ENCODE measurements at places on chromosomes 16 and 17. TPM values are rescaled to one million over a fixed set of nuclear protein-coding genes. Genes with fewer than 3 reads are reported as not detected.

DNA sequence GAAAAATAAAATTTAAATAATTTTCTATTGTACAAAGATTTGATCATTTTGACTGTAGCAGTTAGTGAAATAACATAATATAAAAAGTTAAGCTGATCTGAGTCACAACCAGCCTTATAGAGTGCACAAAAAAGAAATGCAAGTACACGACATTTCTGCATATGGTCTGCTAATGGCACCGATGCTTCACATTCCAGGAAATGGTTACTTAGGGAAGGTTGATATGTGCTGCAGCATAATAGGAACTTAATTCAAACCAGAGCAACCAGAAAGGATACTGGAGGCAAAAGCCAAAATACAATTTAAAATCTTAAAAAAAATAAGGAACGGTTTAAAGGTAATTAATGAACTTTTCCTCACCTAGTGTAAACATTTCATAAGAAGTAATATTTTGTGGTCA is 10.0 kb upstream of the CFDP1 start:
- no peak for DNase-seq

SRRM2 gene
- total RNA-seq = 505 TPM

- peak; percentile 33 for DNase-seq
Observed at GRCh38 chr16:68434624-68435210, 13.6 kb downstream of the SMPD3 start.

ENPP7 gene
- 0.26 TPM for total RNA-seq

- DNase-seq = no peak
Observed at GRCh38 chr17:7782240-7782639, 51.8 kb upstream of the KDM6B start.

GAS2L2 gene
- 1.2 TPM for total RNA-seq

GRCh38 chr16:57732714-57733113 is 2.9 kb upstream of the KATNB1 start:
- peak; percentile 37 for DNase-seq

- DNase-seq = peak; percentile 75
Observed at GRCh38 chr17:18027280-18027679, 11.7 kb downstream of the ATPAF2 start.

DNA sequence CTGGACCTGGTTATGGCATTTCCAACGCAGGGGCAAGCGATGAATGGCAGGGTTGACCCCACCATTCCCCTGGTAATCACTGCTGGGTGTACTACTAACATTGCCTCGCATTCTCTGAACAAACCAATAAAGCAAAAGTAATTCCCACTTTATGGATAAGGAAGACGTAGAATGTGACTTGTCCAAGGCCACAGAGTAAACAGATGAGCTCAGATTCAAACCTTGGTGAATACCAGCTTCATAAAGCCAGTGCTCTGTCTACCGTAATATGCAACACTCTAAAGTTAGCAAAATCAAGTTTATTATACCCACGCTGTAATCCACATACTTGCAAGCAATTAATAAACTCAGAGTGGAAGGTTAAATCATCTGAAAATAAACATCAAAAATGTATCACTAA is 59.6 kb downstream of the ANKFY1 start:
- DNase-seq = no peak

GRCh38 chr16:72566174-72566573 is 394.2 kb upstream of the PMFBP1 start:
- DNase-seq = no peak

GRCh38 chr17:76153640-76154039 is 12.6 kb upstream of the FOXJ1 start:
- DNase-seq = no peak

- DNase-seq = no peak
Observed at GRCh38 chr17:40022961-40023541, 7.8 kb downstream of the CSF3 start.

SSTR5 gene
- total RNA-seq = not detected

DNA sequence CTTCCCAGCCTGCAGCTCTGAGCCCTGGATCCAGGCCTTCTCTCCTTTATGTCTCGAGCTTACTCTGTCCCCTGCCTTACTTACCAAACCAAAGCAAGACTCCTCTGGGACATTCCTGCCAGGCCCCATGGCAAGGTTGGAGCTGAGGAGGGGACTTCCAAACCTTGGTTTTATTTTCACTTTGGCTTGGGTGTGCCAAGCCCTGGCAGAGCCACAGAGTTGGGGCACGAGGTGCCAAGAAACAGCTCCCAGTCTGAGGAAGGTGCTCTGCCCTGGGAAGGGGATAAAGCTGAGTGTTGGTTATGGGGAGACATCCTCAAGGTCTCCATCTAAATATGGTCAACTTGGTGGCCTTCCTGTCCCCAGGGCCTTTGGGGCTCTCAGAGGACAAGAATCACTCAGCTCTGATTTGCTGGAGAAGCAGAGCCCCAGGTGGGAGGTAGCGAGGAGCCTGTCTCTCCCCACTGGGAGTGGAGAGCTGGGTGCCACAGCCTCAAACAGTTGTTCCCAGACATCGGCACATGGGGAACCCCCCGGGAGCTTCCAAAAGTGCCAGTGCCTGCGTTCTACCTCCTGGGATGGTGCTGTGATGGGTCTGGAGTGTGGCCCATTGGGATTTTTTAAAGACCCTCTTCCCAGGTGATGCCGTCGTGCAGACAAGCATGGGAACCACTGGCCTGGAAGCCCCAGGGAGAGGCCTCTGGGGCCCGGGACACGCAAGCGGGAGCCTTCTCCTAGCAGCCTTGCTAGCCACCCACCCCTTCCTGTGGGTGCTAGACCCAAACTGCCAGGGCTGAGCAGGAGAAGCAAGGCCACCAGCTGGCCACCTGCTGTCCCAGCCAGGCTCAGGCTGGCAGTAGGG is 10.3 kb downstream of the NLRC5 start:
- DNase-seq = peak; percentile 72

GRAP gene
- total RNA-seq = 5.9 TPM

SLC16A11 gene
- total RNA-seq = 0.84 TPM

CACNG1 gene
- not detected for total RNA-seq

GRCh38 chr17:5675625-5676421 is 91.5 kb upstream of the NLRP1 start:
- no peak for DNase-seq

GRCh38 chr17:6303664-6304063 is 131.3 kb downstream of the AIPL1 start:
- DNase-seq = no peak

DNA sequence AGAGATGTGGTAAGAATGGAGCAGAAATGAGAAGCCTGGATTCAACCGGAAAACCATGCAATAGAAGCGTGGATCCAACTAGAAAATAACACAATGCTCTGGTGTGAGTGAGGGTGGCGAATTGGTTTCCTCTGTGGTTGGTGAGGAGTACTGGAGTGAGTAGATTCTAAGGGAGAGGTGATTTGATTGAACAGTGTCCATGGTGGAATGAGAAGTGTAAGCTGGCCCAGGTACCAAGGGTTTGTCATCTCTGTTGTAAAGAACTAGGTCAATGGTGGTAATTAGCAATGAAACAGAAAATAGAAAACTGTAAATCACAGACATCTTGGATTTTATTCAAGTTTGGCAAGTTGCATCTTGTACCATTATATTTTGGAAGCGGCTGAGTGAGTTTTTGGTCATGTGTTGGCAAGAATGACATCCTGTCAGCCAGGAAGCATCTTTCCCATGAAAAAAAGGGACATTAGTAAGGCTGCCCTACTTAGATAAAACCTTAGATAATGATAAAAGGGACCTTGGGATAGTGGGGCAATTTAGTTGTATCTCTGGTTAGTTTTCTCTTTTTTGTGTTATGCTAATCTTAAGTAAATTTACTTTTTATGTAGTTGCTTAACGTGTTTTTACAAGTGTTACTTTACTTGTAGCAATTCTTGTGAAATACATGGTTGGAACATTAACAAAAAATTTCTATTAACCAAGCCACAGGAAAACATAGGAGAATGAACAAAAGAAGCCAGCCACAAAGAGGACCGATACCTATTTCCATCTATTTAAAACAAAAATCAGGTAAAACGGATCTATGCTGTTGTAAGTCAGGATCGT is 20.9 kb downstream of the HSD17B2 start:
- DNase-seq = no peak

GRCh38 chr17:63928172-63928666 is 3.9 kb downstream of the CD79B start:
- no peak for DNase-seq

ITGB3 gene
- total RNA-seq = 17.9 TPM

- DNase-seq = no peak
Observed at GRCh38 chr17:29615048-29615385, 7.7 kb downstream of the CORO6 start.

GRCh38 chr17:51006601-51007000 is 114.1 kb downstream of the SPAG9 start:
- no peak for DNase-seq

PRSS36 gene
- 9.8 TPM for total RNA-seq

GRCh38 chr17:14361945-14362508 is 61.1 kb downstream of the HS3ST3B1 start:
- DNase-seq = no peak

DNA sequence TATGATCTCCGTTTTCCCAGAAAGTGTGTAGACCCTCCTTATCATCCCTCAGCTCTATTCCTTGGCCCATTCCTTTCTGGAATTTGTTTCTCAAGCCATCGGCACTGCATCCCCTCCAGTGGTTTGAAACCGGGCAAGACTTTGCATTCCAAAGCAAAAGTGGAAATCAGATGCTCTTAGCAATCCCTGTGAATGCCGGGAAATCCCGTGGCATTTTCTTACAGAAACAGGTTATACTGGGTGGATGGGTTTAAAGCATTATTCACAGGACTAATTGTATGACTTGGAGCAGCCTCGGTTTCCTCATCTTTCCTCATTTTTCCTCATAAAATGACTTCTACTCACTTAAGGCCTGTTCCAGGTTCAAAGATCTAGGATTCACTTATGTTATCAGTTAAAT is 52.0 kb downstream of the MAP2K6 start:
- no peak for DNase-seq

PLEKHH3 gene
- 16.8 TPM for total RNA-seq

NOG gene
- total RNA-seq = 0.74 TPM

GRCh38 chr17:64783556-64784352 is 121.6 kb upstream of the SMURF2 start:
- peak; percentile 85 for DNase-seq

GRCh38 chr17:8894202-8894671 is 26.8 kb upstream of the PIK3R6 start:
- DNase-seq = peak; percentile 69

DNA sequence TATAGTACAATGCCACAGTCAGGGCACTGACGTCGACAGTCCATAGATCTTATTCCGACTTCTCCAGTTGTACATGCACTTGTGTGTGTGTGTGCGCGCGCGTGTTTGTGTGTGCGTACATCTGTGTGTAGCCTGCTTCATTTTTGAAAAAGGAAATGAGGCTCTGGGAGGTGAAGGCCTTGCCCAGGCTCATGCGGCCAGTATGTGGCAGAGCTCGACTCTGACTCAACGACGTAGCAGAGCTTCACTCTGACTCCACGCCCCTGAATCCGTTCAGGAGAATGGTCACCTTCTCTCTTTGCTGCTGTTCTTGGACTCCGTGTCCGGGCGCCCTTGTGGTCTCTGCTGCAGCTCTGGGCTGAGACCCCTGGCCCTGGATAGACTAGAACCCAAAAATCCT is 81.6 kb upstream of the CIBAR2 start:
- DNase-seq = no peak

GRCh38 chr17:18356624-18357023 is 6.7 kb downstream of the SHMT1 start:
- no peak for DNase-seq

DNAH2 gene
- 0.26 TPM for total RNA-seq

TM4SF5 gene
- total RNA-seq = not detected

DNA sequence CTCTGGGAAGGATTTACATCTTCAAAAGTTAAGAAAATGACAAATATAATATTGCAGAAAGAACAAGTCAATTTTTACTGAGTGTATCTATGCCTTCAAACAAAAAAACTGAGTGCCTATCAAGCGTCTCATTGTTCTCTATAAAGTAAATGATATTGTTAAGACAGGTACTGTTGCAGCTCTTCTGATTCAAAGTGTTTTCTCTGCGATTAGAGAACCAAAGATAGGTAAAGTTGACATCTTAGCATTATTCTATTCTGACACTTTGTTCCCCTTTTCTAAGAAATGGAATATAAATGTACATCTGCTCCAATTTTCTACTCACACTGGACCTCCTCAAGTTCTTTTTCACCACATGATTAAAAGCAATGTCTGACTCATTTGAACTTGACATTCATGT is 1317.7 kb downstream of the CDH11 start:
- no peak for DNase-seq

CDH3 gene
- 0.51 TPM for total RNA-seq

- no peak for DNase-seq
Observed at GRCh38 chr16:64782484-64782883, 339.4 kb downstream of the CDH11 start.

DNA sequence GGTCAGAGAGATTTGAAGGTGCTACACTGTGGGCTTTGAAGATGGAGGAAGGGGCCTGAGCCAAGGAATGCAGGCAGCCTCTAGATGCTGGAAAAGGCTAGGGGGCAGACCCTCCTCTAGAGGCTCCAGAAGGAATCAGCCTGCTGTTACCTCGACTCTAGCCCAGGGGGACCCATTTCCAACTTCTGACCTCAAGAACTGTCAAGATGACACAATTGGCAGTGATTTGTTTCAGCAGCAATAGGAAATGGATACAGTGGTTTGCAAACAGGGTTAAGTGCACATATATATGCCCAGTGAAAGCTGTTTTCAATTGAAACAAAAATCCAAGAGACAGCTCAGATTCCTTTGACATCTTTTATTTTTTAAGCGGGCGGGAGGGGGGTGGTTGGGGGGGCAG is 3.7 kb upstream of the ZDHHC1 start:
- DNase-seq = no peak

- peak; percentile 62 for DNase-seq
Observed at GRCh38 chr17:77736721-77737120, 221.8 kb upstream of the TNRC6C start.

PPM1E gene
- 0.13 TPM for total RNA-seq

GRCh38 chr16:48235556-48236136 is 8.5 kb upstream of the LONP2 start:
- DNase-seq = no peak

DNA sequence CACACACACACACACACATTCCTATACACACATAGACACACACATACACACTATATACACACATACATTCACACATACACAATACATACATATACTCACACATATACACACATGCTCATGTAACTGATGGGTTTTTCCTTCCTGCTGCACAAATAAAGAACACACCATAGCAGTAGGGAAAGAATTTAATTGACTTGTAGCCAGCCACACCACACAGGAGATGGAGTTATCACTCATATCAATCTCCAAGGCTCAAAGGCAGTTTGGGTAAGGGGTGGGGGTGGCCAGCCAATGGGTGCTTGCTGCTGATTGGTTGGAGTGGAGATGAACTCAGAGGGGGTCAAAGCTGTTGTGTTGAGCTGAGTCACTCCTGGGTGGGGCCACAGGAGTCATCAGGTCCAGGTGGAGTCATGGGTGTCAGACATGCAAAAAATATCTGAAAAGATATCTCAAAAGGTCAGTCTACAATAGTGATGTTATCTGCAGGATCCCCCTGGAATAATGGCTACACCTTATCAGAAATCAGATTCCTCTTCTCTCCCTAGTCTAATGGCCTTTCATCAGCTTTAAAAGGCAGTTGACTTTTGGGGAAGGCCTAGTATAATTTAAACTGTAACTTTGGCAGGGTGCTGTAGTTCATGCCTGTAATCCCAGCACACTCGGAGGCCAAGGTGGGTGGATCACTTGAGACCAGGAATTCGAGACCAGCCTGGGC is 46.1 kb downstream of the WSB1 start:
- DNase-seq = no peak

GLTPD2 gene
- total RNA-seq = not detected

CDH5 gene
- total RNA-seq = 121 TPM

GRCh38 chr16:23857256-23857880 is 21.6 kb downstream of the PRKCB start:
- no peak for DNase-seq

CYB5D1 gene
- total RNA-seq = 16.7 TPM

KRTAP1-5 gene
- total RNA-seq = not detected

- DNase-seq = no peak
Observed at GRCh38 chr16:62450291-62450690, 414.1 kb upstream of the CDH8 start.

Data from mesenteric fat pad (tissue), 1 donor.